Panc1 (cell line): ENCODE measurements at places on chromosomes 5 and 9. TPM values are rescaled to one million over a fixed set of nuclear protein-coding genes. Genes with fewer than 3 reads are reported as not detected.
A peak's percentile ranks its signal among the peaks of the same experiment; 100 is the strongest.

LCNL1 gene
- 0.82 TPM for total RNA-seq

GRCh38 chr9:75265525-75265972, 177.2 kb downstream of the OSTF1 start:
- peak; percentile 5 for DNase-seq

GRCh38 chr9:100056561-100056960, 42.2 kb downstream of the ERP44 start:
- DNase-seq: no peak

- DNase-seq: no peak
These were observed 146.4 kb downstream of the GNAQ start for GRCh38 chr9:77885104-77885672.

GRCh38 chr9:112086627-112087026, 88.5 kb downstream of the SUSD1 start:
- DNase-seq: no peak

GRCh38 chr5:72855821-72856220, 39.4 kb downstream of the TNPO1 start:
- DNase-seq: no peak

- DNase-seq: no peak
These were observed 537.8 kb upstream of the FTMT start for GRCh38 chr5:121313886-121314285.

FOXD4L3 gene
- total RNA-seq: not detected
